ENCODE measurements at places on chromosomes 4 and X.
A peak's percentile ranks its signal among the peaks of the same experiment; 100 is the strongest.

GRCh38 chr4:22091352-22091717 is 142.8 kb upstream of the KCNIP4 start:
- DNase-seq: no peak

DNA sequence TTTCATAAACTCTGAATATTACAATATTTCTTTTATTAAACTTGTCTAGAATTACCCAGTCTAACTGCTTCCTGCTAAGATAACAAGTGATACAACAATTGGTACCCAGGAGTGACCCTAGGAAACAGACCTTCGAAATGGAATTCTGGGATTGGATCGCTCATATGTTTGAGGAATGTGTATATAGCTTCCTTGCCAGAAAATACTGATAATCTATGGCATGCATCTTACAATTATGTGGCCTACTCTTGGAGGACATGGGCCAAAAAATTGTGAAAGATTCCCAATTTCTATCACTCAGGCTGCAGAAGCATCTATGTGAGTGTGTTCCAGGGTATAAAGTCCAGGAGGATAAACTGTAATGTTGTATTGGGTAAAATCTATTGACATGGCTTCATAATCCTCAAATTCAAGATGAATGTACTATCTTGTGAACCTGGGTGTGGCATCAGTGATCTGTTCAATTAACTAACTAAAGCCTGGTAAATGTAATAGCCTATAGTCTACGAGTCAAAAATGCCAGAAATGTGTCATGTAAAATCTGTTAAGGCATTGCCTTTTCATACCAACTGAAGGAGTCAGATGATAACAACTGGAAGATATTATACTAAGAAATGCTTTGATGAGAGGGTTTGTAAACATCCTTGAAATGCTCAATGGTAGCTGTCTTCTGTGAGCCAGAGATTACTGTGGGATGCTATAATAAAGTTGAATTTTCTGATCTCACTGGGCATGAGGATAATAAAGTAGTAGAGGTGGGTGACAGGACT is 1499.3 kb downstream of the PCDH7 start:
- DNase-seq: no peak

DNA sequence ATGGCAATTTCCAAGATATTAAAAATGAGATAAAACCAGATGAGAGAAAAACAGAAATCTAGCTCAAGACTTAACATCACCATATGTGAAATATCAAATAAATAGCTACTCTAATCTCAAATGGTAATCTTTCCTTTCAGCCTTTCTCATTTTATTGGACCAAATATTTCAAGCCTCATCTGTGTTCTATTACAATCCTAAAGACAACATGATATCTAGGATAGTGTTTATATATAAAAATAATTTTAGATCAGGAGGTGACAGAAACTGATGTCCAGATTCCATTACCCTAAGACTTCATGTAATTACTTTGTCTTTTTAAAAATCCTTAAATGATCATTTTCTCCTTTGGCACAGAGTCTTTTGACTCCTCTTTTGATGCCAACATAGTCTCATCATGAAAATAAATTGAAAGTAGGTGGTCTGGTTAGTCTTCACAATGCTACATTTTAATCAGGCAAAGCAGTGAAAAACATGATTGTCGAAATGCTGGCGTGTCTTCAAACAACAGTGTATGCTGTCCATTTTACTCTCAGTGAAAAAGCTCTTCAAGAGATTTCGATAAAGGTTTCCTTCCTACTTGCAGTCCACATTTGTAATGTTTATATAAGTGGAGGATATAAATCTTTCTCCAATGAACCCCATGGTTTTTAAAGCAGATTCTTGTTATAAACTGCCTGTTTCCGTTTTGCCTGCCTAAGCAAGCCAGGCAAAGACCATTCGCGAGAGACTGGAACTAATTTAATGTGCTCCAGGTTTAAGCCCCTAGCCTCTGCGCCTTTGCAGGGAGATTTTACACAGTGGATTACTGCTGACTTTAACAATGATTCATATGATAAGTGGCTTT is 169.8 kb downstream of the SCFD2 start:
- DNase-seq: no peak

DNA sequence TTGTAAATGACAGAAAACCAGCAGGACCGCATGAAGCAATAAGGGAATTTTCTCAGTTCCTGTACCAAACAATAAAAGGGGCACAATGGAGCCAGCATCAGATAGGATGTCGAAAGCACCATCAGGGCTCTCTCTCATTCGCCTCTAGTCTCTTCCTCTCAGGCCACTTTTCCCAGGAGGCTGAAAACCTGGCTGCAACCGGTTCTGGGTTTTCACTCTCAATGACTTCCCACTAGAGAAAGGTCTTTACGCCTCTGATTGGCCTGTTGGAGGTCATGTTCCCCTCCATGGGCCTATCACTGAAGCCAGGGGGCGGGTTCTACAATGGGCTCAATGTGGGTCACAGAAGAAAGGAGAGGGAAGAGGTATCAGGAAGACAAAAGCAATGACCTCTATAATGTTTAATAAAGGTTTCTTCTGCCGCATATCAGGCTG is 29.3 kb downstream of the ZNF827 start:
- DNase-seq: no peak

GRCh38 chr4:102734591-102735385 is 26.0 kb downstream of the MANBA start:
- peak; percentile 45 for DNase-seq

All from CD4-positive, alpha-beta T cell treated with Interleukin-4 for 1 hour (primary cell).